DMS79 (cell line): ENCODE measurements at places on chromosomes 16 and 17.
A peak's percentile ranks its signal among the peaks of the same experiment; 100 is the strongest.

- DNase-seq, result no peak
Observed at GRCh38 chr16:84087466-84088151, 29.1 kb downstream of the MBTPS1 start.

DNA sequence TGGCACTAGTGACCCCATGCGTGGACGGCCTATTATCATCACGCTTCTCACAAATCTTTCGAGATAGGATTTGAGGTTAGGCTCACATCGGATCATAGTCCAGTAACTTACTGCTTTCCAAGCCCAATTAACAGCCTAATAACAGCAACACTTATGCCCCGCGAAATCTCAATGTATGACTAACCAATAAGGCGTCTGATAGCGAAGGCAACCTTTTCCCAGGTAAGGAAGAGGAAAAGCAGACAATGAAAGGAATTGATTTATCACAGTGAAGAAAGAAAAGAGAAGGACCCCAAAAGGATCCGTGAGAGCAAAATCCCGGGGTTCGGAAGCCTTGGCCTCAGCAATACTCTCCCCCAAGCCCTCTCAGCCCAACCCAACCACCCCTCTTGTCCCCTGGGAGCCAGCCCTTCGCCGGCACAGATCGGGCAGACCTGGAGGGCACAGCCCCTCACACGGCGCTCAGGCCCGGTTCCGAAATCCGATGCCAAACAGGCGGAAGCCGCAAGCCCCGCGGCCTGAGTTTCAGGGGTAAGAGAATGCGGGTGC is 534 bp downstream of the GPATCH8 start:
- DNase-seq, result peak; percentile 19

DNA sequence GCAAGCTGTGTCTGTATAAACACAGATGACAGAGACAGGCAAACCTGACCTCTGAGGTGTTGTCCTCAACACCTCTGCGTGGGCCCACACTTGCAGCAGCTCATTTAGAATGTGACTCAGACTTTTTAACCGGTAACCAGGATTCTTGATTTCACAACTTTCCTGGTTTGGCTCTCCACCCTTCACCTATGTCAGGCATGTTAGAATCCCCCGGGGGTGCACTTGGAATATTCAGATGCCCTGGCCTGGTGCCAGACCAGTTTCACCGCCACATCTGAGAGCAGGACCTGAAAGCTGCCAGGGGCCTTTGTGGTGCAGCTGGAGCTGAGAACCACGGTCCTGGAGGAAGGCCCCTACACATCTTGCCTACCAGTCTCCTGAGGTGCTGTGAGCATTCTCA is 4.8 kb downstream of the DHODH start:
- DNase-seq, result peak; percentile 17

DNA sequence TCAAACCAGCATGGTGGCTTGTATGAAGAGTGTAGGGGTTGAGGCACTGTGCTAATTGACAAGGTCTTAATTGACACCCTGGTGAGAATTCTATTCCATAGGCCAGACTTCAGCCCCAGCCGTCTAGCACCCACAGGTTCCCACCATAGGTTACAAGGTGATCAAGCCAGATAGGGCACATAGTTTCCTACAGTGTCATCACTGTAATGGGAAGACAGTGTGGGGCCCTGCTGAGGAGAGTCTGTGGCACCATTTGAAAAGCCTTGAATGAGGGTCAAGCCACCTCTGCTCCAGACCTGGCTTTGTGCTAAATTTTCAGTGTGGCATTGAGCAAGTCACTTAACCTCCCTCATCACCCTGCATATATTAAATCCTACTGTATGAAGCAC is 36.2 kb downstream of the YPEL2 start:
- DNase-seq, result no peak

DNA sequence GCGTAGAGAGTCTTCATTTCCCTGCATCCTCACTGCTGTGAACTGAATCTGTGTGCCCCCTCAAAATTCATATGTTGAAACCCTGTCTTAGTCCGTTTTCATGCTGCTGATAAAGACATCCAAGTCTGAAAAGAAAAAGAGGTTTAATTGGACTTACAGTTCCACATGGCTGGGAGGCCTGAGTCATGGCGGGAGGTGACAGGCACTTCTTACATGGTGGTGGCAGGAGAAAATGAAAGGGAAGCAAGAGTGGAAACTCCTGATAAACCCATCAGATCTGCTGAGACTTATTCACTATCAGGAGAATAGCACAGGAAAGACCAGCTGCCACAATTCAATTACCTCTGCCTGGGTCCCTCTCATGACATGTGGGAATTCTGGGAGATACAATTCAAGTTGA is 3.1 kb upstream of the CCDC42 start:
- no peak for DNase-seq

- no peak for DNase-seq
Observed at GRCh38 chr17:27511168-27511883, 55.1 kb downstream of the KSR1 start.

GRCh38 chr17:29927546-29927945 is 2.5 kb downstream of the SSH2 start:
- DNase-seq, result peak; percentile 19
